Fibroblast of skin of right quadriceps (primary cell): ENCODE measurements at places on chromosomes 11 and 22.

- DNase-seq = no peak
These were observed at the start of gene LINC01488 for GRCh38 chr11:69481393-69481844. Gene LINC01488, plus strand, starts transcription at chr11:69481663.

DNA sequence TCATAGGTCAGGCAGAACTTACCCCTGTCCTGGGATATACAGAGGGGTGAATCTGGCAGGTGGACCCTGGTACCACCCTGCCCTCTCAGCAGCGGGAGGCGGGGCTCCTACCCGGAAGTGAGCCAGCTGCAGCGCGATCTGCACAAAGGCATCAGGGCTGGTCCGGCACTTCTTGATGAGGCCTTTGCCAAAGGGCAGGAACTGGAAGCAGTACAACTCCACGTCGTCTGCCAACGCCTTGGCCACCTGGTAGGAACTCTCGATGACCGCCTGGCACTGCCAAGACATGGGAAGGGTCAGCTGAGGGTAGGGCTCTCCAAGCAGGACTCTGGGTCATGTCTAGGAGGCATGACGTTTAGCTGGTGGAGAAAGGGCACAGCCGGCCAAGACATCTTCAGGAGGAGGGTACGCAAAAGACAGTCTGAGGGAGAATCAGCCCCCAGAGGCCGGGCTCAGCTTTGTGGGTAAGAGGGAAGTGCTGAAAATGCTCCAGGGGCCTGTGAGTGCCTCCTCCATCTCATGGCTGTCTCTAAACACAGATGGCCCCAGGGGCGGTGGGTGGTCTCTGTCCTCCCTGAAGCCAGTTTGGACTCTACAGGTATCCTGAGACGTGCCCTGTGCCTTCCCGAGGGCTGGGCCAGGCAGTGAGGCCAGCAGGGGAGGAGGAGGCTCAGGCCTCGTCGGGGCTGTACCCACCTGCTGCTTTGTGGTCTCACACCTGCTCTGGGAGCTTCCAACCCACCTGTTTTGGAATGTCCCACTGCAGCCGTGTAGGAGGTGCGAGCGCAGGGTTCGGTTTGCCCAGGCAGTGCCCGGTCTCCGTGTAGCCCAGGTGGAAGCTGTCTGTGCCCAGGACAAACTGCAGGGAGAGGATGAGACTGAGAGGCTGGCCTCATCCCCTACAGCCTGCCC lies 6.7 kb downstream of the CPT1B start:
- DNase-seq = no peak

DNA sequence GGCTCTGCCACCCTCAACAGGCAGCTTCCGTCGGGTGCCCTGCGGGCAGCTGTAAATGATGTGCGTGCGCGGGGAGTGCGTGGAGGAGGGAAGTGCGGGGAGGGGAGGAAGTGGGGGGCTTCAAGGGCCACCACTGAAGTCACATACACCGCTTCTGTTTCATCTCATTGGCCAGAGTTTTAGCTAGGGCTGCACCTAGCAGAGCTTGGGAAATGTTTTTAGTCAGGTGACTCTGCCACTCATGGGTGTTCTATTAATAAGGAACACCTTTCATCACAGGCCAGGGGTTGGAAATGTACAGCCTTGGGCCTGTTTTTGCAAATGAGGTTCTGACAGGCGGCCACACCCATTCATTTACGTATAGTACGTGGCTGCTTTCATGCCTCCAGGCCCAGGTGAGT lies 14.6 kb downstream of the FAM118A start:
- no peak for DNase-seq

- no peak for DNase-seq
These were observed 15.3 kb downstream of the TUG1 start for GRCh38 chr22:30984317-30984716.

GRCh38 chr11:125263268-125263790 lies 98.8 kb downstream of the PKNOX2 start:
- DNase-seq = peak; percentile 98

DNA sequence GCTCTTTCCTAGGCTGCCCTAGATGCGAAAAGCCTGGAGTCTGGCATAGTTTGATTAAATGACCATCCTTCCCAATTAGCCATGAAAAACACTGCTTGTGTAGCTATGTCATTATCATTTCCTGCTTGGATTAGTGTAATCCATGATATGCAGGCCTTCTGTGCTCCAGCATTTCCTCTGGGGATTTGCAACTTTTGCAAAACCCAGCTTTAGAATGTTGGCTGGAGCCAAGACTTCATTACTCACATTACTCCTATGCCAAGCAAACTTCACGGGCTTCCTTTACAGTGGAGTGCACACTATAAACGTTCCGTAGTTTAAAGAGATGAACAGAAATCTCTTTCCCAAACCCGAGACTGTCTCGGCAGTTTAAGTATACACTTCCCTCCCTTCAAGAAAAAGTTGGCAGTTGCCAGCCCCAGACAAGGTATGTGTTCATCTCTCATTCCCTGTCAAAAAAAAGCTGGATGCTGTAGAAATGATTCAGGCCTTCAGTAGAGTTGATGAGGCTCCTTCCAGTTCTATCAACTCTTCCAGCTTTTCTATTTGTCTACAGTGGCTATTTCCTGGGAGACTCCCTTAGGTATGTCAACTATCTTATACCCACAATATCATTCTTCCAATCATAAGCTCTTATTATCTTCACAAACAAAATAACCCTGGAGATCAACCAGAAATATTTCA lies 180.0 kb downstream of the MAML2 start:
- DNase-seq = peak; percentile 99

- no peak for DNase-seq
These were observed 56.1 kb upstream of the SLC22A12 start for GRCh38 chr11:64534950-64535349.

DNA sequence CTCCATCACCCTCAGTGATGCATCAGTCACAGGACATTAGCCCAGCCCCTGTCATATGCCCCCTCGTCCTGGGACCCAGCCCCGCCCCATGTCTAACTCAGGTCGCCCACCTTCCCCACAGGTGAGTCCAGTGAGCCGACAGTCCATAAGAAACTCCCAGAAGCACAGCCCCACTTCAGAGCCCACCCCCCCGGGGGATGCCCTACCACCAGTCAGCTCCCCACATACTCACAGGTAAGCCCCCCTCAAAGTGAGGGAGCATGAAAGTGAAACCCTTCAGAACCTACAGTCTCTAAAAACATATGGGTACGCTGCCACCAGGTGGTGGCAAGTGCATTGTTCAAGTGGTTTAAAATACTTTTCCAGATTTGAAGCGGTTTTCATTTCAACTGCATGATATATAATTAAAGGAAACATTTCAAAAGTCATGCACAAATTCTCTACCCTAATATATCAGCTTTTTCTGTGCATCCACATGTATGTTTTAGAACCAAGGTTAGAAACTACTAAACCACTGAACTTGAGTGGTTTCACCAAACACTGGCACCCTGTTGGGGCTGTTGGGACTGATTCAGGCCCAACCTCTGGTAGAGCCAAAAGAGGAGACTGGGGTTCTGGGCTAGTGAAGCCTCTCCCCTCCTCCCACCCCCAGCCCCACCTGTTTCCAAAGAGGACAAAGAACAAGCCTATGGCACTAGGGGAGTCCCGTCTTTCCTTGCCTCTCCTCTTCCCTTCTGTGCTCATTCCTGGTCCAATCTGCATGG lies 17.3 kb downstream of the EPS8L2 start:
- peak; percentile 53 for DNase-seq

- no peak for DNase-seq
These were observed 29.3 kb downstream of the RPL3 start for GRCh38 chr22:39289975-39290720.

GRCh38 chr22:44299124-44299523 lies 13.6 kb downstream of the SHISAL1 start:
- DNase-seq = no peak

DNA sequence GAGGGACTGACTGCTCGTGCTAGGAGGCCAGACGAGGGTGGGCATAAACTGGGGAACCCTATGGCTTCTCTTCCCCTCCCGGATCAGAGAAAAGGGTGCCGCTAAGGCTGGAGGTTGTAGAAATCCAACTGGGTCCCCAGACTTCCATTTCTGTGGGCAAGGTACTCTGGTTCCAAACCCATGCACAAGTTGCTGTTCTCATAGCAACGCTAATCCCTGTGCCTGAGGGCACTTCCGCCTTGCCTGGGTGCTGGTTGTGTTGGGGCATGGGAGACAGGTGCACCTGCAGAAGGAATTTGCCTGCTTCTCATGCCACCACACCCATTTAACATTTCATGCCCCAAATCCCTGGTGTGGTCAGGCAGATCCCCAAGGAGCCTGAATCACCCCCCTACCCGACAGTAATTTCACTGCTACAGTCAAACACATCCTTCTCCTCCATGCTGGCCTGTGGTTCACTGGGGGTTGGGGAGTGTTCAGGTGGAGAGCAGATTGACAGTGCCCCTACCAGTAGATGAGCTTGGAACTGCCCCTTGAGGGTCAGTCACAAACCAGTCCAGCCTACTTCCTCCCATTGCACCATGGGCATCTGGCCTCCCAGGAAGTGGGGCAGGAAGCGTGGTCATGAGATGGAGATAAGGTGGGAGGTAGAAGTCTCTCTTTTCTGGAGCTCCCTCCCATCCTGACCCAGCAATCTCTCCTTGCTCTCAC lies 1.2 kb downstream of the C2CD2L start:
- no peak for DNase-seq

DNA sequence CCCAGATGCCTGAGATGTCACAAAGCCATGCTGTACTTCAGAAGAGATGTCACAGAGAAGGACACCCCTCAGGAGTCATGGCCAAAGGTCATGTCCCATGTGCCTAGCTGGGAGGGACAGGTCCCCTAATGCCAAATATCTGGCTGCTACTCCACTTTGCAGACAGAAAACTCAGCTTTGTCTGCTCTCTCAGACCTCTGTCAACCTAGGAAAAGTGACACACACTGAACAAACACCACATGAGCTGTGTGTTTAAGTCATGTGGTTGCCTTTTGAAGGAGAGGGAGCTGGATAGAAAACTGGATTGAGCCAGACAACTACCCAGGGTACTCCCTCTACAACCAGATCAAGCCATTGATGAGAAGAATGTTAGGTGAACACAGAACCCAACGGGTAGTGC lies 3.5 kb downstream of the TRIM66 start:
- DNase-seq = no peak

DNA sequence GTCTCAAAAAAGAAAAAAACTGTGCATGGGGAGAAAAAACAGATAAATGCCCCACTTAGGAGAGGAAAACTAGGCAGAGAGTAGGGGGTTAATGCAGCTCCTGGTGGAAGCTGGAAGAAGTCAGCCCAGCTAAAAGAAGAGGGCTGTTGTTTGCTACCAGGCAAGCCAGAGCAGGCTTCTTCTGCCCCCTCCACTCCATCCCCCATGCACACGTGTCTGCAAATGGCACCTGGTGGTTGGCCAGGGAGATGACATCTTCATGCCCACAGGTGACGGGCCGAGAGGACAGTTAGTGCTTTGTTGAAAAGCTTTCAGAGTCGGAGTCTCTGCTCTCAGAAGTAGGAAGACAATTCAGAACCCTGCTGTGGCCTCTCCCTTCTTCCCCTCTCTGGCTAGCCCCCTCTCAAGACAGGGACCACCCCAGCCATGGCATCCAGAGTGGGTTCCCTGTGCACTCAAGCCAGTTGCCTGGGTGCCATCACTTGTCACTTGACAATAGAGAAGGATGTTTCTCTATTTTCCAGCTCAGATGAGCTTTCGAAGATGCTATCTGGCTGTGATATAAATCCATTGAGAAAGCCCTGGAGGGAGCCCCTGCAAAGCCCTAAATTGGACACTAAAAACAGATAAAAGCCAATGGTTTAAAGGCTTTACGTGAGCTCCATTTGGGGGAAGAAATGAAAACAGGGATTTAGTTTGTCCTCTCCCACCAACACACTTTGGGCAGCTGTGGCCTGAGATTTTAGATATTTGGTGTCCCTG lies 142.0 kb downstream of the TRIM29 start:
- no peak for DNase-seq

- DNase-seq = no peak
These were observed 2.2 kb downstream of the HBG2 start for GRCh38 chr11:5252192-5252918.

GRCh38 chr11:61752117-61752924 lies at the start of gene MYRF:
Gene MYRF, plus strand, starts transcription at chr11:61752636. Its CDS starts 109 bp downstream, at chr11:61752745.
- DNase-seq = peak; percentile 39

DNA sequence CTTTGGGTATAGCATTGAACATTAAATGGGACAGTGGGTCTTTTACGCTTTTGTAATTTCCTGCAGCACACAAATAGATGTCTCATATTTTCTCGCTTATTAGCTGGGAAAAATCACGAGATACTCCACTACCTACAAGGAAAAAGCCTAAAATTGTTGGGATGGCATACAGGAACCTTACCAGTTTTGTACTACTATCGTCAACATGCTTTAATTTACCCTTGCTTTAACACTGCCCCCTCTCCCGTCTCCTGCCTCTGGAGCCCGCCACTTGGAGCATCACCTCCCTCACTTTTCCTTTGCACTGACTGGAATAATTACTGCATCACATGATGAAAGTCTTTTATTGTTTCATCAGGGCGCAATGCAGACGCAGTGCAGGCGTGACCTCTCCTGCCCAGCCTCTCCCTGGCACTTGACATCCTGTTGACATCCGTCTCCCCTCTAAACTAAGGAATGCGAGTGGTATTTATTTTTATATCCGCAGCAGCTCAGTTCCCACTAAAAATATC lies 1.0 kb upstream of the FNBP4 start:
- DNase-seq = peak; percentile 84

- DNase-seq = peak; percentile 22
These were observed 47.0 kb downstream of the PACSIN2 start for GRCh38 chr22:42967933-42968332.

DNA sequence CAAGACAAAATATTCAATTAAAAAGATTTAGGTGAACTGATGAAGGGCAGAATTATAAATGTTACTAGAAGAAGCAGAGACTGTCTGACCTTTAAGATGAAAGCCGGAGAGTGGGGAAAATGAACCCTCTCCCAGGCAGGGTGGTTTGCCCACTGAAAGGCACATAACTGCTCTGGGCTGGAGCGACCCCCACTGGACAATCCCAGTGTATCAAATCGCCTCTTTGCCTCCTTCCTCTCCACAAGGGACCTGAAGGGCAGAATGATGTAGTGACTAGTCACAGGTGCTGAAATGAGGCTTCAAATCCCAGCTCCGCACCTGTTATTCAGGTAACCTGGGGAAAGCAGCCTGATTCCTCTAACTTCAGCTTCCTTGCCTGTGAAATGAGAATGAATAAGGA lies 69.0 kb downstream of the EFCAB6 start:
- no peak for DNase-seq

DNA sequence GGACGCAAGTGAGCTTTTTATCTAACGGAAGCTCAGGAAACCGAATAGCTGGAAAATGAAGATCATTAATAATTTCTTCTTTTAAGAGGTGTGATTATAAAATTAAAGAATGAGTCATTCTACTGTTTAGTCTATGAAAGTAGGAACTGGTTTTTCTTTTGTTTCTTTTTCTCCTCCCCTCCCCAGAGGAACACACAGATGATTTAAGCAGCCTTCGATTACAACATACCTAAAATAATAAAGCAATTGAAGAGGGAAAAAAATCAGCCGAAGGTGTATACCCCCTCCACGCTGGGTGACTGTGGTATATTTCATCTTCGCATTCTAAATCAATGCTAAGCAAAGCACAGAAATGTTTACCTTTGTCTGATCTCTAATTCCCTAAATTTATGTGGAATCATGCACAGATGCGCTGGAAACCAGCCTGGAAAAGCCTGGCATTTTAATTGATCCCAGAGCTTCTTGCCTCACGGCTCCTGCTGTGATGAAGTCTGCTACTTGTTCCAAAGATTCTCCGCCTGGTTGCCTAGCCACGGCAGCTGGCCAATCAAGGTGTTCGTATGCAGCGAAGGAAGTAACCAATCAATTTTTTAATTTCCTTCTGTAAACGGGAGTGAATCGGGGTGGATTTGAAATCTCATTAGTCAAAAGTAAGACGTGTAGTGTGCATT lies 133.9 kb downstream of the FANCF start:
- peak; percentile 95 for DNase-seq
